ENCODE measurements at places on chromosomes 2 and 18.

GRCh38 chr2:199462347-199462955 lies 4.7 kb upstream of the SATB2 start:
- DNase-seq = no peak

DNA sequence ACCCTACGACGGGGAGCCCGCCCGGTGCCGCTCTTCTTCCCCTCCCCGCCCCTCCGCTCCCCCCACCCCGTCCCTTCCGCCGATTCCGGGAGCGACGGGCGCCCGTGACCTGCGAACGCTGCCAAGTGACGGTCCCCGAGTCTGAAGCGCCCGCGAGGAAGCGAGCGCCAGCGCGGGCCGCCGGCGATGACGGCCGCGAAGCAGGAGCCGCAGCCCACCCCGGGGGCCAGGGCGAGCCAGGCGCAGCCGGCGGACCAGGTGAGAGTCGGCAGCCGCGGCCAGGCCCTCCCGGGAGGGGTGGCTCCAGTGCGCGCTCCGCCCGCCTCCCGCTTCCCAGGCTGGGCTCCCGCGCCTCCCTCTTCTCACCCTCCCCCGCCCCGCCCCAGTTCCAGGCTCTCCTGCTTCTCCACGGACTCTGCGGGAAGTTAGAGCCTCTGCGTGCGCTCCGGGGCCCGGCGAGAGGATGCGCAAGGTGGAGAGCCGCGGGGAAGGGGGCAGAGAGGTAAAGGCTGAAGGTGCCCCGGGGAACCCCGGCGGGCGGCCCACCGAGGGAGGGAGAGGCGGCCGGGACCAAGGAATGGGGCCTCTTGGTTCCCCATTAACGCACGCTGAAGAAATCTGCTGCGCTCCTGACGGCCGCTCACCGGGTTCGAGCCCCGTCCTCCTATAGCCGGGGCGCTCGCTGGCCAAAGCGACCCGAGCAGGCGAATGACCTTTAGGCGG lies 719.5 kb downstream of the DPP10 start:
- no peak for DNase-seq

- no peak for DNase-seq
These were observed 320.0 kb downstream of the LRATD1 start for GRCh38 chr2:14952400-14952963.

- no peak for DNase-seq
These were observed 62.4 kb downstream of the PPP1R1C start for GRCh38 chr2:182048088-182048487.

- no peak for DNase-seq
These were observed 19.1 kb upstream of the TEX51 start for GRCh38 chr2:126879348-126880298.

DNA sequence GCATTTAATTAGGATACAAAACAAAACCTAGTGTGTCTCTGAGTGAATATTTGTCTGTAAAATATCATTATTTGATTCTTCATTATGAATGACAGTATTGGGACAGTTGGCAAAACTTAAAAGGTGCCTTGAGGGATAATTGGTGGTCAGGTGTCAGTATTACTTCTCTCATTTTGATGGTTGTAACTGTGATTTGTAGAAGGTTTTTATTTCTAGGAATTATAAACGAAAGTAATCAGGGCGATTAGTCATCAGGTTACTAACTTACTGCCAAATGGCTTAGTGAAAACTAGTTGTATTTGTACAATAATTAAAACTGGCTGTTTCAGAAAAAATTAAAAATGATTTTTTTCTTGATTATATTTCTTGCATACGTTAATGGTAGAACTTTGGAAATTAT lies 117.6 kb downstream of the BIRC6 start:
- DNase-seq = no peak

DNA sequence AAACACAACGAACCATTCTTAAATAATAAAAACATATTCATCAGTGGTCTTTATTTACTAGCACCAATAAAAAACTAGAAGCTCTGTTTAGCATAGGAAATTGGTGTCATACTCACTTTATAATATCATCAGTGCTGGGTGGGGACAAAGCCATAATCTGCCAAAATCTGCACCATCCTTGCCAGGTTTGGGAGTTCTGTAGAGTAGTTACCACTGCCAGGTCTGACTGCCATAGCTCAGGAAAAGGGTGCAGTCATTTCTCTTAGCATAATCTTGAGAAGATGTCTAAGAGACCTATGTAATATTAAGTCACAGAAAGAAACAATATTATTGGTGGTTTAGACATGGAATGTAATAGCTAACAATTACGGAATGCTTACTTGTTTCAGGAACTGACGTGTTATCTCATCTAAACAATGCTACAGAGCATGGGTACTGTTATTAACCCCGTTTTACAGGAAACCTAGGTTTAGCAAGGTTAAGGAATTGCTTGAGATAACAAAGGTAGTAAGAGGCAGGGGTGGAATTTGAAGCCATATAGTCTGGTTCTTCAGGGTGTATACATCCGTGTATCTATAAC lies 1.6 kb upstream of the MARCHF7 start:
- DNase-seq = no peak

DNA sequence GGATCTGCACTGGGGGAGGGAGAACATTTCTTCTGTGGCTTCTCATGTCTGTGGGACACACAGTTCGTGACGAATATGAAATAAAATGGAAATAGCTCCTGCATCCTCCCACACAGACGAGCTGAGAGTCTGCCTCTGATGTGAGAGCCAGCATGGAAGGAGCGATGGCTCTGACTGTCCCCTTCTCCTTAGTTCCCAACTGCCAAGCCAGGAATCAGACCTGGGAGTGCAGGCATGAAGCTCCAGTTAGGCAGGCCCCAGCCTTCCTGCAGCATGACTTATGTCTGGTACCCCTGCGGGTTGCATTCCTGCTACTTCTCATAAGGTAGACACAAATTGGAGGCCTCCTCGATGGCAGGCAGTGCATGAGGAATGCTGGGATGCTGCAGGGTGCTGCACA lies 56.2 kb downstream of the PRKCE start:
- no peak for DNase-seq

DNA sequence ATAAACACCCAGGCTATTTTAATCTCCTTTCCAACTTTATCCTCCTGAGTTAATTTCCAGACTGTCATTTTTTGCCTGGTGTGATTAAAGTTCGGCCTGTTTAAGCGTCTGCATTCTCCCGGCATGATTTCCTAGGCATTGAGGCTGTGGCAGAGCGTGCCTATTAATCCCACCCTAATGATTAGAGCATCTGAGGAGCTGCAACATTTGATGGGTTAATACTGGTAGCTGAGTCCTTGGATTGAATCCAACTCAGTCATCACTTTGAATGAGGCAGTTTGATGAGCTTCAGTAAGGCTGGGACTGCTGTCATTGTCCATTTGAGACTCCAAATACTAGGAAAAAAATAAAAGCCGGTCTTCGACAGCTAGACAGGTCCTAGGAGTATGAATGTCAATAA lies 882.5 kb downstream of the SLC4A3 start:
- DNase-seq = no peak

DNA sequence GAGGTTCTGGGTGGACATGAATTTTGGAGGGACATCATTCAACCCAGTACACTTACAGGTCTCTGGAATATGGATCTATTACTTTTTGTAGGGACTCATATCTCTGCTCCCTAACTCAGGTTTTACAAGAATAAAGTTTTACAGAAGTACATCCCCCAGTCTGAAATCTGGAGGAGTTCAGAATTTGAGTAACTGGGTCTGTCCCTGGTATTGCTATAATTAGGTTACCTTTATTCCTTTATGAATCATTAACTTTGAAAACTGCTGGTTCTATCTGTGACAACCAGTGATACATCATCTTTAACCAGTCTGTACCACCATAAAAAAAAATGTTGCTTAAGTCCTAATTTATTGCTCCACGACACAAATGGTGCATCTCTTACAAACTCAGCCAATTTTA lies 59.9 kb downstream of the INSIG2 start:
- no peak for DNase-seq

DNA sequence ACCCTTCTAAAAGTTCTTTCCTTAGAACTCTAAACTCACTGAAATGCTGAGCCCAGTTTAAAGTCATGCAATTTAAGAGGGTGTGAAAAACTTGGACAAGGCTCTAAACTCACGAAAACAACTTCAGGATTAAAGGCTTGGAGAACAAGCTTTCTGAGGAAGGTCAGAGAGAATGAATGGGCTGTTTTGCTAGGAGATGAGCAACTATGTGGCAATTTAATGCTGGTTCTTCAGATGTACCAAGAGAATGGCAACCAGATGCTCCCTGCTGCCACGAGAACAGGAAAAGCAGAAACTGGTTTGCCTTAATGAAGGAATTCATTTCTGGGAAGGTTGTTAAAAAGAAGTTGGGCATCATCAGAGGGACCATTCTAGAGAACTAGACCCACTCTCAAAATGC lies 77.8 kb upstream of the PMAIP1 start:
- no peak for DNase-seq

- no peak for DNase-seq
These were observed 19.2 kb downstream of the RALB start for GRCh38 chr2:120271711-120272379.

GRCh38 chr2:118479020-118479419 lies 368.4 kb downstream of the EN1 start:
- no peak for DNase-seq

- no peak for DNase-seq
These were observed 36.0 kb downstream of the DNMT3A start for GRCh38 chr2:25305775-25306174.

DNA sequence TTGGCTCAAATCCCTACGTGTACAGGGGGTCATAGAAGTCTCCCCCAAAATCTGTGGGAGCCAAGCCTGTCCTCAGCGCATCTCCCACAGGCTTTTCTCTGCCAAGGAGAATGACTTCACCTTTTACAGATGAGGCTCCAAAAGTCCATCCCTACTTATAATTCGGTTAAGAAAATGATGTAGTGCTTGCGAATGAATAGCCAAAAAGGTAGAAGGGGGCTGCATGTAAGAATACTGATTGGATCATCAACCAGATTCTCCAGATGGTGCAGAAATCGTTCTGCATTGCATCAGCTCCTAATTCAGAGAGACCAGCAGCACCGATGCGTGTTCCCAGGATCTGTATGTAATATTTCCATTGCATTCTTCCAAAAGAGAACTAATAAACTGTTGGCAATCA lies 91.9 kb downstream of the EPHA4 start:
- no peak for DNase-seq

GRCh38 chr18:21656402-21656801 lies 44.3 kb downstream of the SNRPD1 start:
- no peak for DNase-seq

DNA sequence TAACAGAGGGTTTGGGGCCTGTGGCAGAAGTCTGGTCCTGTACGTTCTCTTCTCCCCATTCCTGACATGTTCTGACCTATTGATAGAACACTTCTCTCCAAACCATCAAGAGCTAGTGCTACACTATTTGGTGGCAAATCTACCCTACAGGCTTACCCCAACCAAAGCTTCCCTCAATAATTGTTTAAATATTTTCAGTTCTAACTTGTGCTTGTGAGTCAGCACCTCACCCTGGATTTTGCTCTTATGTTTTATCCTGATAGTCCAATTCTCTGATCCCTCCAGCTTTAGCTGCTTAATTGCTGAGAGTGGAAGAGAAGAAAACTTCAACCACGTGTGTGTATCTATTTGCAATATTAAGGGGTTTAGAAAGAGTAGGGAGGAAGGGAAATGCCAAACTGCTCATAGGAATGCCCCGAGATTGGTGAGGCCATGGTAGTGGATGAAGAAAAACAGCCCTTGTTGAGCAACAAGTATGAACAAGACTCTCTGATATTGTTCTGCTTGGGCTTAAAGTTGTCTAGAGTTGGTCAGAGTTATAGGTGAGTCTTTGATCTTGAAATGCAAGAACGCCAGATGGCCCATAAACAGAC lies 67.8 kb upstream of the PARD3B start:
- no peak for DNase-seq

DNA sequence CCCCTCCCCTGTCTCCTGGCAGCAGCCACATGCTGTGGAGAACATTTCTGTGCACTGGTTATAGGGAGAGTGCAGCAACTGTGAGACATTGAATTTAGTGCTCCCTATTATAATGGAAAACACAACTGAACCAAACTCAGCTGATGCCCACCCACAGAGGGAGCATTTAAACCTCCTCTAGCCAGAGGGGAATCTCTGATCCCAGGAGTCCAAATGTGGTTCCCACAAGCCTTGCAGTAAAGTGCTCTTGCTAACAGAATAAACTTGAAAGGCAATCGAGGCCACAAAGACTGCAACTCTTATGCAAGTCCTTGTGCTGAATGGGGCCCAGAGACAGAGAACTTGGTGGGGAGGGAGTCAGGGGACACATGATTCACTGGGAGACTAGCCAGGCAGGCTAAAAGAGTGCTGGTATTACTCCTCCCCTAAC lies 638.8 kb upstream of the VRK2 start:
- no peak for DNase-seq

- no peak for DNase-seq
These were observed 7.9 kb downstream of the SCYGR5 start for GRCh38 chr2:227674485-227674884.

DNA sequence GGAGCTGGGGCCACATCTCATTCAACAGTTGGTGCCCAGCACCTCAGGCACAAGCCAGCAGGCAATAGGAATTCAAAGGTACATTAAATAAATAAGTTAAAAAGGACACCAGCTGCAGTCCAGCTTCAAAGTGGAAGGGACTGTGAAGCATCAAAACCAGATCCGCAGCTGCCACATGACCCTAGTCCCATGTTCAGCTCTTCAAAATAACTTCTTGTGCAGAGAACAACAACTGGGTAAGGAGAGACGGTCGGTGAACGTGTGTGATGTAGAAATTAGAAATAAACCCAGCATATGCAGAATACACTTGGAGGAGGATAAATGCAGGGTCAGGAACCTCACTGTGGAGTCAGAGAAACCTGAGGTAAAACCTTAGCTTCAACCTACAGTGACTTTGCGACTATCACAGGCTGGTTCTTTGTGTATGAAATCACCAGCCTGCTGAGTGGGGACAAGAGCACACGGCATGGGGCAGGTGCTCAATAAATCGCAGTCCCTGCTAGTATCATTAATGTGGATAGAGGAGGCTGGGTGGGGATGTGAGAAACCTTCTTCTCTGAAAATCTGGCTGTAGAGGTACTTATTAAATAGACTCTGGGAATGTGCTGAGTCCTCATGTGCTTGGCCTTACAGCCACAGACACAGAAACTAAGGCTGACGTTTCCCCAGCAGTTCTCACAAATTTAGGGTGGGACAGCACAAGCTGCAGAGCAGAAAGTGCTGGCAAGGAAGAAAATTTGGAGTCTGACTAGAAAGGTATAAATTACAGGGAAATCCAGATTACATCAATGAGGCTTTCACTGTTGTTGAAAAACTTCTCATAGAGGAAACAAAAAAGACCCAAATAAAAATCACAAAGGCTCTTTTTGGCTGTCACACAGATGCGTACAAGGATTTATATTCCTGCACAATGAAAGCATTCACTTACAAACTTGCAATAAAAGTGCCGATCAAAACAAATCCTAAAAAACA lies 20.7 kb downstream of the FBXO15 start:
- DNase-seq = no peak

- DNase-seq = no peak
These were observed 19.5 kb upstream of the STAT4 start for GRCh38 chr2:191170301-191170636.

DNA sequence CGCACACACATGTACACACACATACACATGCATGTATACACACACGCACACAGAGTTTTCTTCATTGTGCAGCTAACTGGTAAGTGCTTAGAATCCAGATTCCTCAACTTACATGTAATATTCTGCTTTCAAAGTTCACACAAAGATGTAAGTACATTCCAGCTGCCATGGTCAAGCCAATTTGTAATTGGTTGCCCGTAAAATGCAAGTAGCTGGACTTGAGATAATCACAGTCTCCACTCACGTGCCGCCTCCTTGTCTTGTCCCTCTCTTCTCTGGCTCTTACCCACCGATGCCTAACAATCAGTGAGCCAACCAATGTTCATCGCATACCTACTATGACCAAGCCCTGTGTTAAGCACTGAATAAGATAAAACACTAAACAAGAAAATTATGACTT lies 77.8 kb downstream of the SOCS6 start:
- no peak for DNase-seq

GRCh38 chr18:21406116-21406515 lies 164.1 kb downstream of the GREB1L start:
- no peak for DNase-seq
